ENCODE measurements at places on chromosomes 1 and 21. TPM values are rescaled to one million over a fixed set of nuclear protein-coding genes. Genes with fewer than 3 reads are reported as not detected.

Gene FNDC10
- total RNA-seq, result 2.7 TPM

- H3K4me1 ChIP-seq, result peaks cover 4% of the 10 kb centered on the region
- no peak overlapping the region for H3K4me3 ChIP-seq
- H3K27ac ChIP-seq, result no peak overlapping the region
- DNase-seq, result no peak
Measured at GRCh38 chr1:119081700-119082099, 58.8 kb downstream of the WARS2 start.

Gene CD1E
- not detected for total RNA-seq

GRCh38 chr1:204493145-204493983 lies 1.2 kb downstream of the PIK3C2B start:
- no peak for DNase-seq
- peaks cover 17% of the 10 kb centered on the region for H3K27me3 ChIP-seq
- H3K36me3 ChIP-seq, result peaks cover 4% of the 10 kb centered on the region

DNA sequence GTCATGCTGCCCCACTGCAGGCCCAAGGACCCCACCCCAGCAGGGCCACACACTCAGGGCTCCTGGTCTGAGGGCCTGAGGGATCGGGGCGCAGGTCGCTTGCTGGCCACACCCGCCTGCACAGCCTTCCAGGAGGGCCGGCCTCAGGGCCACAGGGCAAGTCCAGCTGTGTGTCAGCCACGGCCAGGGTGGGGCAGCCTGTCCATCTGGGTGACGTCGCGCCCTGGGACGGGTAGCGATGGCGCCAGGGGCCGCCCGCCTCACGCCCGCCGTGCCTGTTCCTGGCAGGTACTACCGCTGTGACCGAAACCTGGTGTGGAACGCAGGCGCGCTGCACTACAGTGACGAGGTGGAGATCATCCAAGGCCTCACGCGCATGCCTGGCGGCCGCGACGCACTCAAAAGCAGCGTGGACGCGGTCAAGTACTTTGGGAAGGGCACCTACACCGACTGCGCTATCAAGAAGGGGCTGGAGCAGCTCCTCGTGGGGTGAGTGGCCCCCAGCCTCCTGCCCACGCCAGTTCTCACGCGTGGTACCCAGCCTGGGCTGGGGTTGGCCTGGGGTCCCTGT lies 2.5 kb downstream of the COL6A1 start:
- DNase-seq, result no peak
- peaks cover 8% of the 10 kb centered on the region for H3K27me3 ChIP-seq
- H3K4me1 ChIP-seq, result peaks cover 2% of the 10 kb centered on the region
- no peak overlapping the region for H3K27ac ChIP-seq
